GDM1 (cell line): ENCODE measurements at places on chromosomes 4 and X.

- no peak for DNase-seq
These were observed 228.7 kb downstream of the CBR4 start for GRCh38 chr4:168781341-168781740.

DNA sequence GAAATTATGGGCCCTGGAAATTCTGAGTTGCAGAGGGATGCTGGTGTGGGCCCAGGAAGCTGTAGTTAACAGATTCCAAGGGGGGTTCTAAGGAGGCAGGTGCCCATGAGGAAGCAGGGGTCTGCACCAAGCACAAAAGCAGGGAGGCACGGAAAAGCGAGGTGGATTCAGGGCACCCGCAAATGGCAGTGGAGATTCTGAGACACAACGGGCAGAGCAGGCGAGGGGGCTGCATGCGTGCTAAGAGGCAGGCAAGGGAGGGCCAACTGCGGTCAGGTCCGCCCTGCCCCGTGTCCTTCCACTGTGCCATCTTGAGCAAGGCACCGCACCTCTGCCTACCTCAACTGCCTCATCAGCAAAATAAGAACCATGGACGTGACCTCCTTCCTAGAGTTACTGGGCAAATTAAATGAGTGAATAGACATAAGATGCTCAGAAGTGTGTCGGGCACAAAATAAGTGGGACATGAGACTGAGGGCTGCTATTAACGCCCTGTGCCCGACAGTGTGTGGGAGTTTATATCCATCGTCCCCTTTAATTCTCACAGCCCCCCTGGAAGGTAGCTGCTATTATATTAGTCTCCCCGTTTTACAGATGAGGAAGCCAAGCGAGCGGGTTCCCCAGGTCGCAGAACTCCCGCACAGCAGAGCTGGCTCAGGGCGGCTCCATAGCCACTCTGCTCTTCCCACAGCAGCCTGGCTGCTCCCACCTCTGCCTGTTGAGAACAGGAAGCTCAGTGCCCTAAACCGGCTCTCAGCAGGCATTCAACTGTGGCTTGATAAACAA, 67.6 kb downstream of the PPP2R2C start:
- DNase-seq: no peak

- DNase-seq: no peak
These were observed 664 bp downstream of the MED12 start for GRCh38 chrX:71118985-71119535.

DNA sequence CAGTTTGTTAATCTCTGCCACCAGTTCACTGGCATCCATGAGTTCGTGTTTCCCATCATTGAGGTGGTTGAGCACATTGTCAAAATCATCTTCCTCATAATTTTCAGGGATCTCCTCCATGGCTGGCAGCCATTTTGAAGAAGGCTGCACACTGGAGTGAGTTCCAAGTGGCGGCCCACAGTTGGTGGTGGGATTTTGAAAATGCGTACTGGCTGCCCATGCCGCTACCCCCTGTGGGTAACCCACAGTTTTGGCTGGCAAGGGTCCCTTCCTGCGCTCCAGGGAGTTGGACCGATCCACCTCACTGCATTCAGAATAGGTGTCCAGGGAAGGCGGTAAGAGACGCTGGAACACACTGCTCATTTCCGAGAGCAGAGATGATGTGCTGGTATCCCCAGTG, 11.2 kb downstream of the PCDH18 start:
- DNase-seq: no peak

- no peak for DNase-seq
These were observed at the start of gene IGSF1 for GRCh38 chrX:131288738-131289511. TSS of gene IGSF1 (minus strand) at chrX:131289306. CDS start at chrX:131286674, 2,632 bp downstream.

GRCh38 chrX:141714680-141715079, 16.1 kb upstream of the SPANXD start:
- DNase-seq: no peak

- no peak for DNase-seq
These were observed 111.0 kb downstream of the ASB9 start for GRCh38 chrX:15158736-15159406.

- DNase-seq: no peak
These were observed 34.6 kb upstream of the LEF1 start for GRCh38 chr4:108203377-108203776.

DNA sequence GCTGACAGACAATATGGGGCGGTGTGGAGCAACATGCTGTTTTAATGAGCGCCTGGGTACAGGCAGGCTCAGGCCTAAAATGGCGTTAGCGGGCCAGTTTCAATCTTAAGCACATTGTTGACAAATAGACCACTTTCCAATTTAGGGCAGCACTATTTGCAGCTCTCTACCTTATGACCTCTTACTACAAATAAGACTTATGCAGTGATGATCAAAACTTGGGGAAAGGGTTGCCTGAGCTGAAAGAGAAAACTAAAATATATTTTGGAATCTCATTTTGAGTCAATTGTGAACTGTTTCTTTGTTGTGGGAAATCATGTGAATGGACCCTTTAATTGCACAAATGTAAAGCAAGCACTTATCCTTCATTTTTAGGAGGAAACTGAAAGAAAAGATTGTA, 25.5 kb upstream of the GPAT3 start:
- no peak for DNase-seq

GRCh38 chr4:139802931-139803330, 137.3 kb downstream of the MGST2 start:
- DNase-seq: no peak

- no peak for DNase-seq
These were observed 44.9 kb downstream of the SPATA18 start for GRCh38 chr4:52096048-52096447.
